HEK293T (cell line): ENCODE measurements at places on chromosomes 1 and 21.

DNA sequence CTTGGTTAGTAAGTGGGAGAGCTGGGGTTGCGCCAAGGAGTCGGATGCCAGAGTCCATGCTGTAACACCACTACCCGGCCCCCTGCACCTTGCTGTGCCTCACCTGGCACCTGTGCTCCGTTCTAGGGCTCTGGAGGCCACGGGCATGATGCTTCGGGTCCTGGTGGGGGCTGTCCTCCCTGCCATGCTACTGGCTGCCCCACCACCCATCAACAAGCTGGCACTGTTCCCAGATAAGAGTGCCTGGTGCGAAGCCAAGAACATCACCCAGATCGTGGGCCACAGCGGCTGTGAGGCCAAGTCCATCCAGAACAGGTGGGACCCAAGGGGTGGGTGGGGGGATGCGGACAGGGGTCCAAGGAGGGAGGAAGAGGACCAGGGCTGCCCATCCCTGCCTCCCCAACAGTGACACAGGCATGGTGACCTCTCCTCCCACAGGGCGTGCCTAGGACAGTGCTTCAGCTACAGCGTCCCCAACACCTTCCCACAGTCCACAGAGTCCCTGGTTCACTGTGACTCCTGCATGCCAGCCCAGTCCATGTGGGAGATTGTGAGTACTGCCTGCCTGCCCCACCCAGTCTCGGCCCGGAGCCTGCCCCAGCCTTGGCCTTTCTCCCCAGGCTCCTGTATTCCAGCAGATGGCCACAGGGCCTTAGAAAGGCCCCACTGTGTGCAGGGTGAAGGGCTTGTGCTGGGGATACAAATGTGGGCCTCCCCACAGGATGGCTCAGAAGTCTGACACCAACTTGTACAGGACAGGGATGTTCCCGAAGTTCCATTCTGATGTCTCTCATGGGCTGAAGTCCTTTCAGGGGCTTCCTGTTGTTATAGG lies 9.6 kb upstream of the HTR6 start:
- DNase-seq = no peak

DNA sequence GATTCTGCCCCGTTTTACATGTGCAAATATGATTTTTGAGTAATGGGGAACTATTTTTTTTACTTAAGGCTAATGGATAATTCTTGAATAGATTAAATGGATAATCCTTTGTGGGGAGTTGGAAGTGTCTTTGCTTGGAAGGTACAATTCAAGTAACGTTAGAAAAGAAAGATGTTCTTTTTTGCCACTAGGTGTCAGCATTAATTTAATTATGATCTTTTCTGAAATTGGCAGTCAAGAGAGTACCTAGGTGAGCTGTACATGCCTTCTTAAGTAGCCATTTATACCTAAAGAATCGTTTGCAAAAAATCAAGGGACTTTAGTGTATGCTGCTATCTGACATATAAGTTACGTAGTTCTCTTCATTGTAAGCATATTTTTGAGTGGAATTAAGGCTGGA lies 2.2 kb downstream of the FBXO28 start:
- DNase-seq = peak; percentile 58

- no peak for DNase-seq
These were observed 23.2 kb downstream of the HIVEP3 start for GRCh38 chr1:41895552-41895951.

DNA sequence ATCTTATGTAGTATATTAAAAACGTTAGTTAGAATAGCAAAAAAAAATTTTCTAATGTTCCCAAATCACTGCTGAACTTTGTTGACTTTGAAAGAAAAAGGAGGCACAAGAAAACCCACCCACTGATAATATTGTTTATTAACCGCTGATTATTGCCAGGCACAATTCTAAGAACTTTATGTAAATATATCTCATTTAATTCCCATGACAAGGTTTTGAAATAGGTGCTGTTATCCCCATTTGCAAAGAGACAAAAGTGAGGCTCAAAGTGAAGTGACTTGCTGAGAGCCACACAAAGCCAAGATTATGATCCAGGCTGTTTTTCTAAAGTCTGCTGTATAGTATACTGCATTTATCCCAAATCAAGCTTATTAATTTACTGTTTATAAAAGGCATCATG lies 56.4 kb downstream of the SASS6 start:
- no peak for DNase-seq

- DNase-seq = no peak
These were observed 156.8 kb downstream of the FOXD2 start for GRCh38 chr1:47594627-47595026.

DNA sequence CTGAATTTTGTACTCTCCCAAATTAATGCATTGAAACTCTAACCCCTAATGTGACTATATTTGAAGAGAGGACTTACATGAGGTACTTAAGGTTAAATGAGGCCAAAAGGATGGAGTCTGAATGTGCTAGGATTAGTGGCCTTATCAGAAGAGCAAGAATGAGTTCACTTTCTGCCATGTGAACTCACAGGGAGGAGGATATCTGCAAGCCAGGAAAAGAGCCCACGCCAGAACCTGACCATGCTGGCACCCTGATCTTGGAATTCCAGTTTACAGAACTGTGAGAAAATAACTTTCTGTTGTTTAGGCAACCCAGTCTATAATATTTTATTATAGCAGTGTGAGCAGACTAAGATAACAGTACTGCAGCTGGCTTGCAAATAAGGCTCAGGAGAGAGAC lies 12.2 kb upstream of the FASLG start:
- no peak for DNase-seq

DNA sequence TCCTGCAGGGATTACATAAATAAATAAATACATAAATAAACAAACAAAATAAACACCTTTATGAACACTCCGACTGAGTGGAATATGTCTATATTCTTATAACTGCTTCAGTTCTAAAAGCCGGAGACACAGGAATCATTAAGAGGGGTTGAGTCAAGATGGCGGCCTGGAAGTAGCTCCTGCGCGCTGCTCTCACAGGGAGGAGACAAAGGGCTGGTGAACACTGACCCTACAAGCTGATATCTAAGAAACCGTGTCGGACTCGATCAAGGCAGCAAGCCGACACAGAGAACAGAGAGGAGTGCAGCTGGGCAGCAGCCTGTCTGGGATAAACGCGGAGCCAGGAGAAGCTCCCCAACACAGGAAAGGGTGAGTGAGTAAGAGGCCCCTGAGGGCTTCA lies 1098.6 kb upstream of the NCAM2 start:
- no peak for DNase-seq

GRCh38 chr1:180029524-180030135 lies 75.0 kb downstream of the CEP350 start:
- DNase-seq = no peak

DNA sequence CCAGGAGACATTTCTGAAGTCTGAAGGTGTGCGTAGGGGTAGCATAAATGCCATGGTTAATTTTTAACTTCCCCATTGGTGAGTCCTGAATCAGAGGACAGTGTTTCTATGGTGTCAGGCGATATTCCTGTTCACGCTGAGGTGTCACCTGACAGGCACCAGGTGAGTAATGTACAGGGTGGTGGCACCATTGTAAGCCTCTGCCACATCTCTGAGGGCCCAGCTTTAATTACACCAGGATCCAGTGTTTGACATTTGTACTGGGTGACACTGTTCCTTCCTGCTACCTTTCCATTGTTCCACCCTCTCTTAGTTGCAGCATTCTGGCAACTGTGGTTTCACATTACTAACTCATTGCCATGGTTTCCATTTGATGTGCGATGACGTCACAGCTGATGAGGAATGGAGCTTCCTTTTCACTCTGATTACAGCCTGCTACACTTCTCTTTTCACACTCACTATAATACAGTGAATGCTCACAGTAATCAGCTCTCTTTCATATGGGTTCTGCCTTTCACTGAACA lies 40.6 kb upstream of the MARK1 start:
- DNase-seq = peak; percentile 42

- DNase-seq = no peak
These were observed 61.4 kb upstream of the S1PR1 start for GRCh38 chr1:101175466-101175865.

DNA sequence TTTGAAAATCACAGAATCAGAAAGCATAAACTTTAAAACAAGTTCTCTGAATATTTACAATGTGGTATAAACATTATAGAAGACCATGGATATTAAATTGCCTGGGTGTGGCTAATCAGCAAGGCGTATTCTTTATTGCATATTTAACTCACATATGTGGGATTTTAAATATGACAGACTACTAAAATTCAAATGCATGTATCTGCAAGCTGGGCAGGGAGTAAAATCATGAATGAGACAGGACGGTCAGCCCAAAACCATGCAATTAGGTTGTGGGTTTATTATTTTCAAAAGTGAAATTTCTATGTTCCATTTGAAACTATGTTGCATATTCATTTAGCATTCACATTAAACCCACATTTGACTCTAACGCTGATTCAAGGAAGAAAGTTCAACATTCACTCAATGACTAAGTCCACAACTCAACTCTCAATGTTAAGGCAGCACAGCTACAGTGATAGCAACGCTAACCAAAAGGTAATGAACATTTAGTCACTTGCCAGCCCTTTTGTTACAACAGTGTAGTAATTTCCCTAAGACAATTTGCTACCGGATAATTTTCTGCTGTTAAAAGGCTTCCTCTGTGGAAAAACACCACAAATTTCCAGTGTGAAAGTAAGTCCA lies 6.3 kb upstream of the SYNJ1 start:
- DNase-seq = no peak

DNA sequence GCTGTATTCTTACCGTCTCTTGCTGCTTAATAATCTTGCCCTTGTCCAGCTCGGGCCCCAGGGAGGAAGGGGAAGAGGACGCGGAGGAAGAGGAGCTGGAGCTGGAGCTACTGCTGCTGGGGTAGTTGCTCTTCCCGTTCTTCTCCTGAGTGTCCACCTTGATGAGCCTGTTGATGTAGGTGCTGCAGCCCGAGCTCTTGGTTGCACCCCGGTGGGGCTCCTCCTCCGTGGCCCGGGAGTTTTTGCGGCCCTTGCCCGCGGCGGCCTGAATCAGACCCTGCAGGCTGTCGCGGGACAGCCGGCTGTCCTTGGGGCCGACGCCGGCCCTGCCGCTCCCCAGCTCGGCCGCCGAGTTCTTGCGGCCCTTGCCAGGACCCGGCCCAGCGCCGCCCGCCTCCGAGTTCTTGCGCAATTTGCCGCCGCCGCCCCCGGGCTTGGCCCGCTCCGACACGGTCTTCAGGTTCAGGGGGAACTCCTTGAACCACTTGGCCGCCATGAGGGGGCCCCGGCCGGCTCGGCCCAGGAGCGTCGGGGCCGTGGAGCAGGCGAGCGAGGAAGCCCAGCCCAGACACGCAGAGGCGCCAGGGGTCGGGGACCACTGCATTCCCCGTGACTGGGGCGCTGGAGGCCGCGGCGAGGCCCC lies 475 bp upstream of the TDRD10 start:
- no peak for DNase-seq

GRCh38 chr1:228478912-228479711 lies 8.1 kb upstream of the RNF187 start:
- DNase-seq = no peak

DNA sequence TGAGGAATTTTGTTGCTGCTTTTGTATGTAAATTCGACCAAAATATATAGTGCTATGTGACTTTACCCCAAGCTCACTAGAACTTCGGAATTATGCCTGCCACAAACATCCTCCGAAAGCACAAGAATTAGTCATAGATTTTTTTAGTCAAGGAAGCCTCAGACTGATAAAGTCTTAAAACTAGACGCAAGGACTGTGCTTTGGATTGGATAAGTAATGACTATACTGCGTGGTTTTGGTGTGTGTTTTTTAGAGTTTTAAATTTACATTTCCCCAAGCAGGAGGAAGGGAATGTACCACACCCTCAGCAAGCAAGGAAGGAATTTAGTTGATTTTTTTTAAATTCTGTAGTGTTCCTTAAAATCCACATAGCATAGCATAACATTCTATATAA lies 10.3 kb downstream of the WLS start:
- no peak for DNase-seq

DNA sequence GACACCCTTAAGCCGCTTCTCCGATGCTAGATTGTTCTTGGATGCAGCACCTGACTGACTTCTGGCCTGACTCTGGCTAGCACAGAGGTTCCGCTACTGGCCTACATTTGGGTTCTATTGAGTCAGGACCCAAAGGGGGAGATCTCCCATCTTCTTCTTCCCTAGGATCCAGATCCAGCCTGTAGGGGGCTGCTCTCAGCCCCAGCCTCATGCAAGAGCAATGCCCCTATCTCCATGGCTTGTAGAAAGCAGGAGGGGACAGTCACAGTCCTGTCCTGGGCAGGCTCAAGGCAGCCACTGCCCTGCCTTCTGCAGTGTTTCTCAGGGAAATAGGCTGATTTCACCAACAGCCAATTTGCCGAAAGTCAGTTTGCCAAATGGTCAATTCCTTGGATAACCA lies 6.3 kb upstream of the ADAR start:
- DNase-seq = no peak

DNA sequence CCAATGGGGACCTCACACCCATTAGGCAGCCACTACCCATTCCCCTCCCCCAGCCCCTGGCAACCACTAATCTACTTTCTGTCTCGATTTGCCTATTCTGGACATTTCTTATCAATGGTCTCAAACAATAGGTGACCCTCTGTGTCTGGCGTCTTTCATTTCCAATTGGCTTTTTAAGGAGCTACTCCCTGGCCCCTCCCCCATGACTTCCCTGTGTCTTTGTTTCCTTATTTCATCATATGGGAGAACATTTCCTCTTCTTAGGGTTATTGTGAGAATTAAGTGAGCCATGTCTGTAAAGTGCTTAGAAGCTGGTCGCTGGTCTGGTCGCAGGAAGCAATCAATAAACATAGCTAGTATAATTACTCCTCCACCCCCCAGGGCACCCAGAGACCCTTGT lies 80.9 kb downstream of the SPSB1 start:
- no peak for DNase-seq

DNA sequence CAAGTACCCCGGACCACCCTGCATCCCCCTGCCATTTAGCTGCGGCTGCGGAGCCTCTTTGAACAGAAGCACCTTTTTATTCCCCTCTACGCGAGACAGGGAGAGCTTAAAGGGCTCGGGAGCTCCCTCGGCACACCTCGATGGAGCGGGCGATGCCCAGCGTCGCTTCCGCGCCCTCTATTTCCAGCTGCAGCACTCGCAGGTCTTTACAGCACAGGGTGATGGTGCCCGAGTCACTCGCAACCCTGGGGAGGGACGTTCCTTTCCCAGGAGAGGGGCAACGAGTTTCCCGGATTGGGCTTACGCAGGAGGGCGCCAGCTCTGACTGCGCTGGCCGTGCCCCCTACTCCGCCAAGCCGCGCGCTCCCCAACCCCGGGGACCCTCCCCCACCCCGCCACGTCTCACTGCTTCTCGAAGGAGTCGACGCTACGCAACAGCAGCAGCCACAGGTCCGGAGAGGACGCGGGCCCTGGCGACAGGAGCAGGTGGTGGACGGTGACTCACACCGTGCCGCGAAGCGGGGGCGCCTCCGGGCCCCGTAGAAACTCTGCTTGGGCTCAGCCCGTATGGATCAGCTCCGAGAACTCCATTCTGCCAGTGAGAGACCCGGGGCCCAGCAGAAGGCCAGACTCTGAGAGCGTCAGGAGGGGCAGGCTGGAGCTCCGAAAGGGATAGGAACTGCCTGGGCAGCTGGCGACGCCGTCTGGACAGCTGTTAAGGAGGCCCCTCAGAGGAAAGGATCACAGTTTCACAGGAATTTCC lies 5.8 kb upstream of the FAM167B start:
- no peak for DNase-seq

DNA sequence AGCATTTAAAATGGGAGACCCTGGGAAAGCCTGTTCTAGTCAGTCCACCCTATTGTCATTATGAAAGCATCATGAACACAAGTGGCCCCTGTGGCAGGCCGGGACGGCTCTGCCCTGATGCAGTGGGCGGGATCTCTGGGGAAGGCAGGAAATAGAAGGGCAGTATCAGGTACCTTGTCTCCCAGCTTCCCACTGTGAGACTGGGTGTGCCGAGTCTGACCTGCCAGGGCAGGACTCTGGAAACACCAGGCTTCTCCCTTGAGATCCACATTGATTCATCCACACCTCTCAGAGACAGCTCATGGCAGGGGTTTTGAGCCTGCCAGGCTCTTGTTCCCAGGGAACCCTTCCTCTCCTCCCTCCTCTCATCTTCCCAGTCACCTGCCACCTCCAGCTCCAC lies 24.5 kb upstream of the GNPAT start:
- no peak for DNase-seq
